Tongue (tissue), 3 donors: ENCODE measurements at places on chromosomes 13 and 19.

GRCh38 chr19:29510701-29511265 is 15.0 kb upstream of the VSTM2B start:
- no peak for DNase-seq

- no peak for DNase-seq
Observed at GRCh38 chr19:42212886-42213285, 4.6 kb downstream of the DEDD2 start.

- no peak for DNase-seq
Observed at GRCh38 chr13:99873832-99874430, 97.6 kb downstream of the ZIC5 start.

DNA sequence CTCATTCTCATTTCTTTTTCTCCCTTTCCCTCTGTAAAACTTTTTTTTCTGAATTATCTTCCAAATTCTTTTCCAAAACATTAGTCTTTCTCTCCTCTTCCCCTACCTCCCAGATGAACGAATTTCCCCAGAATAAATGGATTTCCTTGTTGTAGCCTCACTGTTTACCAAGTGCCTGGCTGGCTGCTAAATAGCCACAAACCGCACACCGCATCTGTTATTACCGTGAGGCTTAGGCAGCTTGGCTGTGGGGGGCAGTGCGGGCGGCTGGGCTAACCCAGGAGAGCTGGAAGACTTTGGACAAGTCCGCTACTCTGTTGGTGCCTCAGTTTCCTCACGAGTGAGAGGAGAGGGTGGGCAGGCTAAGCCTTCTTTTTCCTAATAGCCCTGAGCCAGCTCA is 10.7 kb downstream of the IL17D start:
- DNase-seq, result peak; percentile 54

DNA sequence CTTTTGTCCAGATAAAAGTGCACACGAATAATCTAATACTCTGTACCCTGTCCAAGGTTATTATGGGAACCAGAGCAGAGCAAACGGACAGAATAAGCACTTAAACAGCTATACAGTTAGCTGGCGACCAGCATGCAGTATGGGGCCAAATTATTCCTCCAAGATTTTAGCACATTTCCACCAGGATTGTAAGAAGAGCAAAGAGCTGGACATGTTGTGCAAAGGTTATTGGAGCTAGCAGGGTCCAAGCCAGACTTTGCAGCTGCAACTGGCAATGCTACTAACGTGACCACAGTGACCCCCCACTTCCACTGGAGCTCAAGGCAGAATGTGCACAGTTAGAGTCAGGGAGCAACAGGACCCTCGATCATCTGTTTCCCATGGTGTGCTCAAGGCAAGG is 89.9 kb downstream of the COL4A1 start:
- DNase-seq, result peak; percentile 75

- peak; percentile 12 for DNase-seq
Observed at GRCh38 chr13:75473468-75473867, 8.5 kb downstream of the TBC1D4 start.

DNA sequence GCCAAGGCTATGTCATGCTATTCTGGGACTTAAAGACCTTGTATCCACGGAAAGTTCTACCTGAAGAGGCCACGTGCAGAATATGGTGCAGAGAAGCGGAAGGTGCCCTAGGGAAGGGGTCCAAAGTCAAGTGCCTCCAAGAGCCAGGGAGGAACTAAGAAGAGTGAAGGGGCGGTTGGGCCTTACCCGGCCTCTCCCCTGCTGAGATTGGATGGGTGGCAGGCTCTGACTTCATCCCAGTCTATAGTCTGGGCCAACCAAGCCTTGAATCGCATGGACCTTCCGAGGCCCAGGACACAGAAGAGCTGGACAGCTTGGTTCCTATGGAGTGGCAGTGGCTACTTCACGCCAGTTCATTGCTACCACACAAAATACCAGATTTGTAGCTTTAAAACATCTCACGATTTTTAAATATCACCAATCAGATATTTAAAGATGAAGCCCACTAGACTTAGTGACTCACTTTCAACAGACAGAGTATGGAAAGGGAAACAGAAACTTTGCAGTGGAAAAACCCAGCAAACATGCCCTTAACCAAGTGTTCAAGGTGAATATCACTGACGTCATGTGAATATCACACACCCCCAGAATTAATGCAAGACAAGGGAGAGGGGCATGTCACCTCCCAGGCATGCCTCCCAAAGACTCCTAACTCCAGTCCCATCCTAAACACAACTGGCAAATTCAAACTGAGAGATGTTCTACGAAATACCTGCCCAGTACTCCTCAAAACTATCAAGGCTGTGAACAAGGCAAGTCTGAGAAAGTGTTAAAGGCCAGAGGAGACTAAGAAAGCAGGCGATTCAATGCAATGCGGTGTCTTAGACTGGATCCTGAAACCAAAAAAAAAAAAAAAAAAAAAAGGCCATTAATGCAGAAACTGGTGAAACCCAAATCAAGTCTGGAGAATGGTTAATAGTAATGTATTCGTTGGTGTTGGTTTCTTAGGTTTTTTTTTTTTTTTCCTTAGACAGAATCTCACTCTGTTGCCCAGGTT is 10.2 kb downstream of the C19orf12 start:
- no peak for DNase-seq

DNA sequence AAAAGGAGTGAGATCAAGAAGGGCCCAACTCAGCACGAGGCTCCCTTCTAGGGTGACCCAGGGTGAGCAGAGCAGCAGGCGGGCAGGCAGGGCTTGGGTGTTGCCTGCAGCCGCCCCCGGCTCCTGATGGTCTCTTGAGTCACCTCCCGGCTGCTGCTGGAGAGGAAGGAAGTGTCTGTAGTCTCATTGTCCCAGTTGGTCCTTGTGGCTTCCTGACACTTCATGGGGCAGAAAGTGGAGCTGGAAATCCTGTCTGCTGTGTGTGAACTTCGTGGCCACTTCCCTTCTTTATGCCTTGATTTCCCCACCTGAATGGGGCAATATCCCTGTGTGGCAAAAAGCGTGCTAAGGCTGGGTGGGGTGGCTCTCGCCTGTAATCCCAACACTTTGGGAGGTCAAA is 2.5 kb downstream of the MAP1S start:
- no peak for DNase-seq
